ENCODE measurements at places on chromosomes 4 and X.
A peak's percentile ranks its signal among the peaks of the same experiment; 100 is the strongest.

DNA sequence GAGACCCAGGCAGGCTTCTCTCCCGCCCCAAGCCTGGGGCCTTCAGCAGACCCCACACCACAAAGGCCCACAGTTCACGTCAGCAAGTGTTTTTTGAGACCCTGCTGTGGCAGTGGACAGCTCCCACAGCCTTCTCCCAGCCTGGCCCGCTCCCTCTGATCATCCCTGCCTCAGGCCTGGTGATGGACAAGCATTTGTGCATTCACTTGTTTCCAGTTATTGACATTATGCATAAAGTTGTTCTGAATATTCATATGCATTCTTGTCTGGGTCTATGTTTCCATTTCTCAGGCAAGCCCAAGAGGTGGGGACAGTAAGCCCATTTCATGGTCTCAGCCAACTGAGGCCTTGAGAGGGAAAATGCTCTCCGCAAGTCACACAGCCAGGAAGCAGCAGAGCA is 14.7 kb downstream of the TRO start:
- DNase-seq = no peak

- DNase-seq = no peak
Measured at GRCh38 chr4:12897954-12898353, 586.2 kb downstream of the RAB28 start.

DNA sequence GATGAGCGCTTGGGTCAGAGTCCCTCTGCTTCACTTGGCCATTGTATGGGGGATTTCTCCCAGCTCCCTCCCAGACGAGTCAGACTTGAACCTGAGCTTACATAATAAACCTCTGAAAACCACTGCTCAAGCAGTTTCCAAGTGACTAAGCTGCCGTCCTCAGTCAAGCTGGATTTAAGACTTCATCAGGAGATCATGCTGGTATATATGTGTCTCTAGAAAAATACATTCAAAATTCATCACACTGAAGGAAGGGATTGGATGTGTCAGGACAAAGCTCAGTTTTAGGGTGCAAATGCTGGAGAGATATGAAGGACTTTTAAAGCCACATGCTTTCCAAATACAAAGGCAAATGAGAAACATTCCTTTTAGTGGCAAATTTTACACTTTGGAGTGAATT is 114.3 kb downstream of the QDPR start:
- peak; percentile 9 for DNase-seq

- DNase-seq = no peak
Measured at GRCh38 chrX:21153033-21153432, 221.2 kb upstream of the CNKSR2 start.

DNA sequence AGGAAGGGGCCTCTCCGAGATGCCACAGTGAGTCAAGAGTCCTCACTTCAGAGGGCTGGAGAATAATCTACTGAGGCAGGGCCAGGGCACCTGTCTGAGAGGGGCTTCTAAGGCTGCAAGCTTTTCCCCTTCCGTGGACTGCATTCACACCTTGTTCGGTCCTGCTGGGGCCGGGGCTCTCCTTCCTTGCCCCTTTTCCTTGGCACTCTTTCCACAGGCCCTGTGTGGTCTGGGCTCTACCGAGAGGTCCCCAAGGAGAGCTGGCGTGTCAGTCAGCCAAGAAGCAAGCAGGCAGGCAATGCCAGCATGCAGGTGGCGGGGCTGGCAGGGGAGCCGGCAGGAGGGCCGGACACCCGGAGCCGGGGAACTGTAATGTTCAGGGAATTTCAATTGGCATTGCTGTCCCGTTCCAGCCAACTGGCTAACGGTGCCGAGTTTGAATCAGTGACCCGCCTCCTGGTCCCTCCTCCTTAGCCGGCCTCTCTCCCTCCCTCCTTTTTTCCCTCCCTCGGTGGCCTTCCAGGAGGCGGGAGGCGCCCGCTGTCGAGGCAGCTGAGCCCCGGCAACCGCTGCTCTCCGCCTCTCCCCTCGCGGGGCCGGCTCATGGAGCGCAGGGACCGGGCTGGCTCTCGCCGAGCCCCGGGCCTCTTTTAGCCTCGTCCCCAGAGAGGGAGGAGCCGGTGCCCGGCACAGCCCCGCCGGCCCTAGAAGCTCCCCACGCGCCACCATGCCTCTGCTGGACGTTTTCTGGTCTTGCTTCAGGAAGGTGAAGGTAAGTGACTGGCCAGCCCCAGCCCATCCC is at the start of gene STARD8:
Gene STARD8 (plus strand): TSS at position 511 of the 802 bp plus-strand sequence. CDS start 217 bp downstream, at position 728.
- DNase-seq = peak; percentile 73

- no peak for DNase-seq
Measured at GRCh38 chr4:145819853-145820181, 118.8 kb downstream of the ZNF827 start.

GRCh38 chr4:156021298-156021697 is 67.6 kb upstream of the CTSO start:
- no peak for DNase-seq

- DNase-seq = no peak
Measured at GRCh38 chr4:67167849-67168248, 377.5 kb downstream of the CENPC start.

Measured in GM03348 (cell line).